ENCODE measurements at places on chromosomes 7 and 10.

- no peak for DNase-seq
These were observed 30.0 kb upstream of the WNT16 start for GRCh38 chr7:121298831-121299239.

DNA sequence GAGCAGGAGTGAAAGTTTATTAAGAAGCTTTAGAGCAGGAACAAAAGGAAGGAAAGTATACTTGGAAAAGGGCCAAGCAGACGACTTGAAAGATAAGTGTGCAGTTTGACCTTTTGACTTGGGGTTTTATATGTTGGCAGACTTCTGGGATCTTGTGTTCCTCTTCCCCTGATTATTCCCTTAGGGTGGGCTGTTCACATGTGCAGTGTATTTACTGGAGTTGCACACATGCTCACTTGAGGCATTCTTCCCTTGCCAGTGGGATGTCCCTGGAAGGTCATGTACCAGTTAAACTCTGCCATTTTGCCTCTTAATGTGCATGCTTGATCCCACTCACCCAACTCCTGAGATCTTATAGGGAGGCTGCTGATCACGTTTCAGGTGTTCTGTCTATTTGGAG is 23.4 kb upstream of the ARHGAP12 start:
- no peak for DNase-seq

DNA sequence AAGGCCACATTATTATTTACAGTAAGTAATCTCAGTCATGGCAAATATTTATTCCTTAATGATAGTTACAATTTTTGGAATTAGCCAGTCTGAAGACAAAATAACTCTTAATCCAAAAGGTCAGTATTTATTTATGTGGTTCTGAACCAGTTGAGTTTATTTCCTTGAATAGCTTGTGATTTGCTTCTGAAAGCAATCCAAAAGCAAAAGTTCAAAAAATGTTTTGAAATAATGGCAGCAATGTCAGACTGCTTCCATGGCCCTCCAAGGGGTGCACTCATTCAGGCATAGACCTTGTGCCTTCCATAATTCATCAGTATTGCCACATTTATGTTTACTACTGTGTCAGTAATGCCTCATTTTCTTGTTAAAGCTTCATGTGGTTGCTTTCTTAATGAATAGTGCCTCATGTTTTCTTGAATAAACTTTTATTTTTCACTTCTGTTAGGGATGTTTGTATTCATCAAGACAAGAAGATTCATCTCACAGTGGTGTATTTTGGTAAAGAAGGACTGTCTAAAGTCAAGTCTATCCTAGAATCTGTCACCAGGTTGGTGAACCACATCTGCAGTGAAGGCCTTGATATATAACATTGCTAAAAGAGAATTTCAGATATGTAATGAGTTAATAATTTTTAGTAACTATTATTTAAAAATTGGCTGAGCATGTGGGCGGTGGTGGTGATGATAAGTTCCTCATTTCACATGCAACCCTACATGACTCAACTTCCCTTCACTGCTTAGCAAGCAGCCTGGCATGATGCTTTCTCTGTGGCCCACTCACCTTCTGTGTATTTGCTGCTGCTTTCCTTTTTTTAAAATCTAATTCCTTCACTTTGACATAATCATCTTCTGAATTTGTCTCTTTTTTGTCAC is 22.0 kb downstream of the CSGALNACT2 start:
- no peak for DNase-seq

- DNase-seq = no peak
These were observed 302.4 kb downstream of the PTEN start for GRCh38 chr10:88165849-88166271.

GRCh38 chr10:45453639-45454255 is 79.7 kb downstream of the ALOX5 start:
- DNase-seq = no peak

DNA sequence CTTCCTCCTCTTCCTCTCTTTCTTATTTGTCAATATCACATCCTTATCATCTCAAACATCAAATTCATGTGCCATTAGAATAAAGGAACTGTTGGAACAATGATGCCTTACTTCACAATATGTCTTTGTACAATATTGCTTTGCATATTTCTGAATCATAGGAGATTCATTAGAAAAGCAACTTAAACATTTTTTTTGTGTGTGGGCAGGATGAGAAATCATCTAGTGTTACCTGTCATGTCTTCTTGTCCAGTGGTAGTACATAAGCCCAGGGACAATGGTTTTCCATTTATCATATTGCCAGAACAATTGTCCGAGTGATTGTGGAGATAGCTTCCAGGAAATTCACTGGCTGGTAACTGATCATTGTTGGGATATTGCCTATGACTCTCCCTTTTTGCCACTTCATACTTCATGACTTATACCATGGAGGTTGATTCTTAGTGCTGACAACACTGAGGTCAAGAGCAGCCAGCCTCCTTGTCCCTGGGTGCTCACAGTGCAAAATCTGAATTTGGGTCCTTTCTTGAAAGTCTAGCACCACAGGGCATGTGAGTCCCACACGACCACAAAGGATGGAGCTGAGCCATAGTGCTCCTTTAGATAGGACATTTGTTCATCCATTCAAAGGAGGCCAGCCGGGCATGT is 215.0 kb downstream of the MDFIC start:
- no peak for DNase-seq

GRCh38 chr7:91249506-91250233 is 14.6 kb upstream of the FZD1 start:
- DNase-seq = no peak

DNA sequence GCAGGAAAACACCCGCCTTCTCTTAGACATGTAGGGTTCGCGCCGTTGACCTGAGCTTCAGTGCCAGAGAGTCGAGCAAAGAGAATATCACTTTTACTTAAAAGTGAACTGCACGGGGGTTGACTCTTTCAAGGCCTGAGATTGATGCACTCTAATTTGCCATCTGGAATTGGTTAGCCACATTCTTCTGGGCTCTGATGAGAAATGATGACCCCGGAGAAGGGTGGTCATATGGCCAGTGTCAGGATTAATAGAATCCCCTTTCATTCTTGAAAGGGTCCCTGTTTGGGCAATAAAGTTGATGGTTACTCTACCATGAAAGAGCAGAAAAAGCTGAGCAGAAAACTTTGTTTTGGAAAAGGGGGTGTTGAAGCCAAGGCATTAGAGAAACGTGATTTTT is 31.2 kb downstream of the GRK5 start:
- DNase-seq = no peak

- no peak for DNase-seq
These were observed 1.8 kb downstream of the GSTO1 start for GRCh38 chr10:104256335-104256961.

GRCh38 chr10:101218351-101219138 is 10.7 kb downstream of the LBX1 start:
- DNase-seq = no peak

GRCh38 chr10:1706711-1707110 is 30.6 kb downstream of the ADARB2 start:
- DNase-seq = no peak

- DNase-seq = no peak
These were observed 39.7 kb downstream of the ARID5B start for GRCh38 chr10:61941202-61941681.

- DNase-seq = no peak
These were observed 35.2 kb upstream of the YAE1 start for GRCh38 chr7:39530971-39531370.

DNA sequence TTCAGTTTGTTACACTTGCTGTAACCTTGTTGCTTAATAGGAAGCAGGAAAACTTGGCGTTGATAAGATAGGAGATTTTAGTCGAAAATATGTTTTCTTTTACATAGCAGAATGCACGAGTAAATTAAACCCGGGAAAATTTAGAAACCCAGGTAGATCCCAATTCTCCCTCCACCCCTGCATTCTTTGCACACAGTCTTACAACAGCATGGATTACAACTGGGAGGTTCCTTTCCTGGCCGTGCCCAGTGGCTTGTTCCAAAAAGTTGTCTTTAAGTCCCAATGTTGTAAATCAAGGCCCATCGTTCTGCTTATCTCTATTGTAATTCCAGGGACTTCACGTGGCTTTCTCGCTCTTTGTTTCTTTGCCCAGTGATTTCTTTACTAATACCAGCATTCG is 1.1 kb upstream of the DPY19L1 start:
- DNase-seq = no peak

- DNase-seq = no peak
These were observed 142.6 kb downstream of the SND1 start for GRCh38 chr7:127794551-127794950.

DNA sequence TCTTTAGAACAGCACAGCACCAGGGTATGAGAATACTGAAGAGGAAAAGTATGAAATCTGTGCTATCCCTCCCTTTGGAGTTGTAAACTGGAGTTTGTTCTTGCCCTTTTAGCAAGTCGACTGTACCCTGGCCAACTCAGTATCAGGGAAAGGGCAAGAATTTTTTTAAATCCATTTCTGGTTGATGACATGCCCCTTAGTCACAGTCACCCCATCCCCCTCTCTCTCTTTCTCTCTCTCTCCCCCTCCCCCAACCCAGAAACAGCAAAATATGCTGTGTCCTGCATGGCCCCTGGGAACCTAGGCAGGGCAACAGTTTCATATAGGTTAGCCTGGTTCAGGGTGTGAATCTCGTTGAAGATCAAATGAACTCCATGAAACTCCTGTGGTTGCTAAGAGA is 177.7 kb upstream of the ADO start:
- DNase-seq = no peak

- no peak for DNase-seq
These were observed 1085.5 kb downstream of the SORCS1 start for GRCh38 chr10:106078895-106079576.

- no peak for DNase-seq
These were observed 9.2 kb upstream of the SVIL start for GRCh38 chr10:29643771-29644501.

GRCh38 chr7:24192691-24193090 is 91.3 kb upstream of the NPY start:
- no peak for DNase-seq

DNA sequence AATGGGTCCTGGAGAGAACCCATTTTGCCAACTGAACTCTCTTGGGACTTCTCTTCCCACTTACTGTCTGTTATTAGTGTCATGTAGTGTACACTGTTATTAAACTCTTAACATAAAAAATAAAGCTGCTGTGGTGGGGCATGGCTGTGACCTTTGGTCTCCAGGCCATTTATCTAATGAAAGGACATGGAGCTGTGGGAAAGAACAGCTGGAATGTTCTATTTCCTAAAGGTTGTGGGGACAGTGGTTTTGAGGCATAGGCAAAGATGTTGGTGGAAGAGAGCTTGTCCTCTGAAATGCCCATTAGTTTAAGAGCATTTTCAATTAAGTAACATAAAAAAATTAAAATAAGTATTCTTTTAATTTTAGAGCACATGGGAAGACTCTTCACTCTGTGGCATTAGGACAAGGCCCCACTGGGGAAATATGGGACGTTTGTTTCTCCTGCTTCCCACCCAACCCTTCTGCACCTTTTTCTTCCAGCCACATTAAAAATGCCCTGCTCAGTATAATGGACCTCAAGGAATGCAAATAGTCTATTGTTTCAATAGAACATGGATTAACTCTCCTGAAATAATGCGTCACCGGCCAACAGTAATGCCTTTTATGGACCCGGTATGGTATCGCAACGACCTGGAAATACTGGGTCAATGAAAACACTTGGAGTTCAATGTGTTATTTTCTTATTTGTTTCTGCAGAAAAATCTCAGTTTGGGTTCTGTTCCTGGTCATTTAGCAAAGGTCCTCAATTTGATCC is 149.6 kb downstream of the BUB3 start:
- no peak for DNase-seq

GRCh38 chr7:87047-87446 is 105.3 kb upstream of the FAM20C start:
- no peak for DNase-seq

- no peak for DNase-seq
These were observed 44.9 kb upstream of the TOMM7 start for GRCh38 chr7:22867589-22867988.

DNA sequence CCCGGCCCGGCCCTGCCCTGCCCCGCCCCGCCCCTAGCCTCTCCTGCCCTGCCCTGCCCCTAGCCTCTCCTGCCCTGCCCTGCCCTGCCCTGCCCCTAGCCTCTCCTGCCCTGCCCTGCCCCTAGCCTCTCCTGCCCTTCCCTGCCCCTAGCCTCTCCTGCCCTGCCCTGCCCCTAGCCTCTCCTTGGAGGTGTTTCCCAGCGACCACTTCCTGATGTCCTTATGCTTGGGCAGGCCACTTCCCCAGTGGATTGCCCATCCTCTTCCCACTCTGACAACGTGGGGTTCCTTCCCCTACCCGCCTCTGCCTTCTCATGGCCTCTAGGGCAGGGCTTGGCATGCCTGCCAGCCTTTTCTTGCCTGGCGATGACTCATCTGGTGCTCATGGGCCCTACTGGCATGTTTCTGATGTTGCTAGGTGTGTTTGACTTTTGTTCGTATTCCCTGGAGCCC is 21.2 kb downstream of the PRXL2A start:
- no peak for DNase-seq

- DNase-seq = peak; percentile 76
These were observed 29.6 kb downstream of the SKIDA1 start for GRCh38 chr10:21495752-21496342.

- no peak for DNase-seq
These were observed 100.6 kb upstream of the GLCCI1 start for GRCh38 chr7:7867846-7868571.

DNA sequence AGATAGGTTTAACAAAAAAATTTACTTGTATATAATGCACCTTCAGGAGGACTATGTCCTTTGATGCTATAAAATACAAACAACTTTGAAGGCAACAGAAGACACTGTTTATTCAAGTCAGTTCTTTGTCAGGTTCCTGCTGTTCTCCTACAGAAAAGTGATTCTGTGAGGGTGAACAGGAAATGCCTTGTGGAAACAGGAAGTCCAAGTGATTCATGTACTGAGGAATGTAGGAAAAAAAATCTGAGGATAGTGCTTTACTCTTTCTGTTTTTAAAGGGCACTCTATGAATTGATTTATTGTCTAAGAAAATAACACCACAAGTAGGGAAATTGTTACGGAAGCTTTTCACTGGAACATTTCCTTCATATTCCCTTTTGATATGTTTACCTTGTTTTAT is 171.9 kb downstream of the HDAC9 start:
- DNase-seq = no peak
